ENCODE measurements at places on chromosomes 2 and 18.

- no peak for DNase-seq
These were observed 184.2 kb upstream of the NXPH2 start for GRCh38 chr2:138964418-138964817.

DNA sequence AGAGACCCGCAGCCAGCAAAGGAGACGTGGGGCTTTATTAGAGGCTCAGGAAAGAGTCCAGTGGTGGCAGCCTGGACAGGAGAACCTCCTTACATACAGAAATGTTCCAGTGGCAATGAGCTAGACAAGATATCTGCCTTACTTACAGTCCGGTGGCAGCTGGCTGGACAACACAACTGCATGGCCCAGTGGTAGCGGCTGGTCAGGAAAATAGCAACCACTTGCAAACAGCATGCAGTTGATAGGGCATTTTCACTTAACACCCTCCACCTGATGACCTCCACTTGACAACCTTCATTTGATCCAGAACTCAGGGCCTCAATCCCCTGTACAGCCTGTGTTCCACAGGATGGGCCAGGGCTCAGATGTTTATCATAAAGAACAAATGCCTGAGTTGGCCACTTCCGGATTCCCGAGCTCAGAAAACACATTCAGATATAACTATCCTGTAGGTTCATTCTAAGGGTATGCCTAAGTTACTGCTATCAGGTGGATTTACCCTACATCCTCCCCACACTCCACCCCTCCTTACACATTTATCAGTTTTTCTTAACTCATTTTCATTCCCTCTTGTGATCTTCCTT is 63.3 kb upstream of the ITPRID2 start:
- no peak for DNase-seq

GRCh38 chr18:78525366-78526111 is 454.1 kb upstream of the SALL3 start:
- no peak for DNase-seq

- DNase-seq = no peak
These were observed 6.5 kb downstream of the MCFD2 start for GRCh38 chr2:46909150-46909549.

GRCh38 chr2:159226059-159226461 is 60.4 kb downstream of the WDSUB1 start:
- no peak for DNase-seq

Data from activated CD4-positive, alpha-beta T cell treated with anti-CD3 and anti-CD28 coated beads, Interleukin-2, amount 50 U/mL, for 4 hours (primary cell).